ENCODE measurements at places on chromosomes 1 and 21.

GRCh38 chr1:165888552-165888920 is 61.1 kb downstream of the UCK2 start:
- DNase-seq = no peak

GRCh38 chr1:161836018-161836417 is 69.9 kb downstream of the ATF6 start:
- no peak for DNase-seq

- DNase-seq = no peak
Observed at GRCh38 chr1:175678471-175678870, 64.9 kb downstream of the TNR start.

- DNase-seq = no peak
Observed at GRCh38 chr1:53787655-53788054, 48.7 kb upstream of the GLIS1 start.

GRCh38 chr1:212257157-212257556 is 28.1 kb upstream of the PPP2R5A start:
- no peak for DNase-seq

Measured in stimulated activated CD4-positive, alpha-beta T cell treated with anti-CD3 and anti-CD28 coated beads, Interleukin-2, amount 100 ng/mL, for 48 hours (primary cell).